ENCODE measurements at places on chromosomes 3 and 15. TPM values are rescaled to one million over a fixed set of nuclear protein-coding genes. Genes with fewer than 3 reads are reported as not detected.

- DNase-seq, result no peak
- no peak overlapping the region for H3K27ac ChIP-seq
- no peak overlapping the region for H3K4me3 ChIP-seq
- peaks cover 10% of the 10 kb centered on the region for H3K4me1 ChIP-seq
- H3K36me3 ChIP-seq, result no peaks in the 10 kb centered on the region
Measured at GRCh38 chr15:68001811-68002210, 52.3 kb upstream of the PIAS1 start.

The MEX3B gene
- 5.0 TPM for total RNA-seq

- no peak overlapping the region for H3K27ac ChIP-seq
- H3K4me1 ChIP-seq, result no peaks in the 10 kb centered on the region
- no peaks in the 10 kb centered on the region for H3K36me3 ChIP-seq
- H3K4me3 ChIP-seq, result no peak overlapping the region
- no peaks in the 10 kb centered on the region for H3K27me3 ChIP-seq
Measured at GRCh38 chr3:17231537-17232261, 346.9 kb downstream of the PLCL2 start.

GRCh38 chr15:99385865-99386264, 134.6 kb downstream of the LRRC28 start:
- H3K36me3 ChIP-seq, result no peaks in the 10 kb centered on the region
- no peak overlapping the region for H3K27ac ChIP-seq
- no peaks in the 10 kb centered on the region for H3K27me3 ChIP-seq
- H3K4me1 ChIP-seq, result peaks cover 22% of the 10 kb centered on the region
- H3K4me3 ChIP-seq, result no peak overlapping the region

The LNP1 gene
- 4.2 TPM for total RNA-seq

DNA sequence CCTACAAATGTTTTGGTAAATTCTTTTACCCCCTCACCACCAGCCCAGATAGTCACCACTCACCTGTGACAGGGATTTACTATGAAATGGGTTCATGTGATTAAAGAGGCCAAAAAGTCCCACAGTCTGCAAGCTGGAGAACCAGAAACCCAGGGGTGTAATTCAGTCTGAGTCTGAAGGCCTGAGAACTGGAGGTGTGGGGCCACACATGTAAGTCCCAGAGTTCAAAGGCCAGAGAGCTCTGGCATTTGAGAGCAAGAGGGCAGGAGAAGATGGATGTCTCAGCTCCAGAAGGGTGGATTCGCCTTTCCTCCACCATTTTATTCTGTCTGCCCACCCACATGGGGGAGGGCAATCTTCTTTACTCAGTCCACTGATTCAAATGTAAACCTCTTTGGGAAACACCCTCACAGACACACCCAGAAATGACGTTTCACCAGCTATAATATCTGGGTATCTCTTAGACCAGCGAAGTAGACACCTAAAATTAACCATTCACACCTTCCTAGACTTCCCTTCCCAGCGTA, 11.9 kb downstream of the RTP3 start:
- no peak for DNase-seq
- H3K4me3 ChIP-seq, result no peak overlapping the region
- H3K27ac ChIP-seq, result no peak overlapping the region
- H3K4me1 ChIP-seq, result no peaks in the 10 kb centered on the region

The B4GALT4 gene
- 12.1 TPM for total RNA-seq

DNA sequence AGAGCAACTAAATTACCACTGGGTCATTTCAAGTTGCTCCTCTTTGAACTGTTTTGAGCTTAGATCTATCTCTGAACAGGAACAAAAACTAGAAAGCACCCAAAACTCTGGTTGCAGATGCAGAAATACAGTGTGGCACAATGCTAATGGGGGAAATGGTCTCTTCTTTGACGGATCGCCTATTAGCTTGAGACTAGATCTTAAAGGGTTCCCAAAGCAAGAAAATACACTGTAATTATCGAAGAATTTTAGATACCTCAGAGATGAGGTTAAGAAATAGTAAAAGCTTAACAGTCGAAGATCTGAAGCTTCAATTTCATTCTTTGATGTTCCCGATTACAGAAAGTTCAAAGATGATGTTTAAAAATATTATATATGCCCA, 818 bp downstream of the PPP1R2 start:
- H3K27me3 ChIP-seq, result no peaks in the 10 kb centered on the region
- peak overlapping the region; percentile 97 for H3K27ac ChIP-seq
- DNase-seq, result no peak
- H3K36me3 ChIP-seq, result no peaks in the 10 kb centered on the region
- H3K4me3 ChIP-seq, result peak overlapping the region; percentile 64
- H3K4me1 ChIP-seq, result peaks cover 83% of the 10 kb centered on the region

- DNase-seq, result no peak
- H3K36me3 ChIP-seq, result peaks cover 2% of the 10 kb centered on the region
- H3K4me1 ChIP-seq, result no peaks in the 10 kb centered on the region
- H3K27ac ChIP-seq, result no peak overlapping the region
Measured at GRCh38 chr3:185059766-185060165, 93.1 kb downstream of the C3orf70 start.
